ENCODE measurements at places on chromosomes 7 and 10.

- H3K4me3 ChIP-seq = no peak overlapping the region
- no peaks in the 10 kb centered on the region for H3K4me1 ChIP-seq
- no peaks in the 10 kb centered on the region for H3K36me3 ChIP-seq
- no peak overlapping the region for H3K27ac ChIP-seq
- DNase-seq = no peak
- H3K27me3 ChIP-seq = no peaks in the 10 kb centered on the region
Observed at GRCh38 chr10:132920101-132920925, 22.1 kb downstream of the CFAP46 start.

DNA sequence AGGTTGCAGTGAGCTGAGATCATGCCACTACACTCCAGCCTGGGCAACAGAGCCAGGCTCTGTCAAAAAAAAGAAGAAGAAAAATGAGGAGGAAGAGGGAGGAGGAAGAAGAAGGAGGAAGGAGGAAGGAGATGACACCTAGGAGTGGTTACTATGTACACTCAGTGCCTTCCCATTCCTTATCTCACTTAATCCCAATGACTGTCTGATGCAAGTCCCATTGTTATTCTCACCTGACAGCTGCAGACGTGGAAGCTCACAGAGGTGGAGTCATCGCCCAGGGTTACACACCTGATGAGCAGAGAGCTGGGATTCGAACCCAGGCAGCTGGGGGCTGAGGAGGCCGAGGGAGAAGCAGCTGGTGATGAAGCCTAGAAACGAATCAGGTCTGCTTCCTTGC is 258.8 kb downstream of the SNX10 start:
- no peaks in the 10 kb centered on the region for H3K4me1 ChIP-seq
- peaks cover 9% of the 10 kb centered on the region for H3K27me3 ChIP-seq
- H3K36me3 ChIP-seq = no peaks in the 10 kb centered on the region
- H3K27ac ChIP-seq = no peak overlapping the region
- no peak for DNase-seq

DNA sequence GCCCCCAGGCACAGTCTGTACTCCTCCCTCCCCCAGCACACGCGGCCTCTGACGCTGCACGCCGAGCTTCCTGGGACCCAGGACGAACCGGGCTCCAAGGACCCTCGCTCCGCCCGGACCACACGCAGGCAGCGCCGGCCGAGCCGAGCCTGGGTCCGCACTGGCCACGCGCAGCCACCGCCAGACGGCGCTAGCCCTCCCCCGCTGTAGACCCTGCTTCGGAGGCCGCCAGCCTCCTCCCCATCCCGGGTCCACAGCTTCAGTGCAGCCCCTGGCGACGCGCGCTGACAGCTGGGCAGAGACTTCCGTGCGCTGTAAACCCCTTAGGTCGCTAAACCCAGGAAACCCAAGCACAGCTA is 936 bp upstream of the TCERG1L start:
- peaks cover 10% of the 10 kb centered on the region for H3K4me1 ChIP-seq
- H3K27me3 ChIP-seq = peaks cover 42% of the 10 kb centered on the region
- no peak for DNase-seq
- H3K36me3 ChIP-seq = no peaks in the 10 kb centered on the region

- H3K27ac ChIP-seq = no peak overlapping the region
Observed at GRCh38 chr7:46360296-46360695, 439.2 kb upstream of the IGFBP3 start.

- no peak overlapping the region for H3K4me3 ChIP-seq
- H3K27ac ChIP-seq = no peak overlapping the region
- H3K36me3 ChIP-seq = no peaks in the 10 kb centered on the region
- H3K27me3 ChIP-seq = no peaks in the 10 kb centered on the region
- H3K4me1 ChIP-seq = no peaks in the 10 kb centered on the region
Observed at GRCh38 chr10:128863823-128864405, 603.1 kb upstream of the MGMT start.

GRCh38 chr7:145050415-145050814 is 214.6 kb upstream of the TPK1 start:
- peaks cover 4% of the 10 kb centered on the region for H3K27me3 ChIP-seq
- no peak overlapping the region for H3K4me3 ChIP-seq
- no peaks in the 10 kb centered on the region for H3K36me3 ChIP-seq
- no peaks in the 10 kb centered on the region for H3K4me1 ChIP-seq

GRCh38 chr10:1253523-1254353 is 197.6 kb downstream of the WDR37 start:
- H3K4me1 ChIP-seq = peaks cover 6% of the 10 kb centered on the region
- no peak overlapping the region for H3K27ac ChIP-seq
- H3K4me3 ChIP-seq = no peak overlapping the region
- H3K27me3 ChIP-seq = peaks cover 23% of the 10 kb centered on the region

- H3K36me3 ChIP-seq = peaks cover 64% of the 10 kb centered on the region
- H3K27ac ChIP-seq = no peak overlapping the region
- no peaks in the 10 kb centered on the region for H3K27me3 ChIP-seq
- peak; percentile 10 for DNase-seq
- H3K4me3 ChIP-seq = no peak overlapping the region
Observed at GRCh38 chr7:99459087-99459486, 6.9 kb downstream of the ATP5MF start.

GRCh38 chr10:129032372-129033313 is 434.4 kb upstream of the MGMT start:
- H3K4me3 ChIP-seq = no peak overlapping the region
- H3K4me1 ChIP-seq = peaks cover 23% of the 10 kb centered on the region
- no peak overlapping the region for H3K27ac ChIP-seq
- H3K27me3 ChIP-seq = no peaks in the 10 kb centered on the region
- no peaks in the 10 kb centered on the region for H3K36me3 ChIP-seq
- no peak for DNase-seq

GRCh38 chr10:43048301-43049051 is 28.4 kb upstream of the RET start:
- no peak for DNase-seq
- no peaks in the 10 kb centered on the region for H3K27me3 ChIP-seq
- H3K4me3 ChIP-seq = no peak overlapping the region
- no peak overlapping the region for H3K27ac ChIP-seq
- no peaks in the 10 kb centered on the region for H3K4me1 ChIP-seq
- no peaks in the 10 kb centered on the region for H3K36me3 ChIP-seq

DNA sequence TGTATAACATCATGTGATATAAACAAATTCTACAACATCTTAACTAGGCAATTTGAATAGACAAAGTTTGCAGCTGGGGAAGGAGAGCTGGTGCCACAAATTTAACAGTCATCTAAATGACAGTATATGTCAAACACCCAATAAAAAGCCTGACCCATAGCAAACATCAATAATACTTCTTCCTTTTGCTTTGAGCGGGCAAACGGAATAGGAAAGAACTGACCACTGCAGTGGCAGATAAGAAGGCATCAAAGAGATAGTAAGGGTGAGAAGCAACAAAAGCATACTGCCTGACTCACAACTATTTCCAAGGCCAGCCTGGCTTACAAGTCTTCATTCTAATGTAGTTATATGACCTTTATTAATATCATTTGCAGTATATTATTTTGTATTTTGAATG is 99.9 kb downstream of the LRRN3 start:
- no peak overlapping the region for H3K4me3 ChIP-seq
- no peaks in the 10 kb centered on the region for H3K27me3 ChIP-seq
- no peaks in the 10 kb centered on the region for H3K4me1 ChIP-seq
- H3K36me3 ChIP-seq = no peaks in the 10 kb centered on the region
- DNase-seq = no peak
- H3K27ac ChIP-seq = no peak overlapping the region

- peak overlapping the region; percentile 28 for H3K4me3 ChIP-seq
- no peak for DNase-seq
- H3K4me1 ChIP-seq = peaks cover 59% of the 10 kb centered on the region
- H3K27ac ChIP-seq = no peak overlapping the region
Observed at GRCh38 chr10:27744802-27745731, 552 bp downstream of the MKX start.

- no peaks in the 10 kb centered on the region for H3K27me3 ChIP-seq
- no peak overlapping the region for H3K27ac ChIP-seq
- DNase-seq = no peak
- no peaks in the 10 kb centered on the region for H3K4me1 ChIP-seq
Observed at GRCh38 chr7:132226046-132226956, 350.0 kb downstream of the PLXNA4 start.

- peak overlapping the region; percentile 48 for H3K27ac ChIP-seq
- H3K4me1 ChIP-seq = peaks cover 60% of the 10 kb centered on the region
- H3K36me3 ChIP-seq = peaks cover 52% of the 10 kb centered on the region
- H3K4me3 ChIP-seq = no peak overlapping the region
Observed at GRCh38 chr10:3774814-3775695, 10.0 kb downstream of the KLF6 start.

DNA sequence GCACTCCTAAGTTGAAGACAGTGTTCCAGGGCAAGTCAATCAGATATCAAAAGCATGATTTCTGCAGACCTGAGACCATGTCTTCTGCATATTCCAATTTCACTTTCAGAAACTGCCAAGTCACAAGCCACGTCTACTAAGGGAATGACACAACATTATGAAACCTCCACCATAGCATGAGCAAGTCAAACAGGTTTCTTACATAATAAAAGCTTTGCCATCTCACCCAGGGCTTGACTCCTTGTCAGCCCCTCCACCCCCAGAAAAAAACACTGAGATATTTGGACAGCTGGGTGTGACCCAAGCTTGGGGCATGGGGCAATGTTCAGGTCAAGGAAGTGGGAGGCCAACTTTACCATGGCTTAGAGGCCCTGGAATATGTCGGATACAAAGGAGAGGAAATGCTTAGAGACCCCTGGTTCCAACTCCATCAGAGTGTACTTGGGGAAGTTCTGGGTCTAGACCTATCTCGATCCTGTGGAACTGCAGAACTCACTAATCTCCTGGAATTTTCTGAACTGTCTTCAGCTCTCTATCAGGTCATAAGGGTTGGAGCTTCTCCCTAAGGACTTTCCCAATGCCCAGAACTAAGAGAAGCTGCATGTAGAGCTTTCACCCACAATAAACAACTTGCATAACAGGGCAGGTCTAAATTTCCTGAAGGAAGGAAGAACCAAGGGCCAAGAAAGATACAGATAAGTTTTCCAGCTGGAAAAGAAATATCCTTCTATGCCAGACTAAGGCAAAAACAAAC is 80.6 kb upstream of the NAMPT start:
- no peaks in the 10 kb centered on the region for H3K4me1 ChIP-seq
- DNase-seq = no peak
- no peaks in the 10 kb centered on the region for H3K27me3 ChIP-seq
- H3K27ac ChIP-seq = no peak overlapping the region

DNA sequence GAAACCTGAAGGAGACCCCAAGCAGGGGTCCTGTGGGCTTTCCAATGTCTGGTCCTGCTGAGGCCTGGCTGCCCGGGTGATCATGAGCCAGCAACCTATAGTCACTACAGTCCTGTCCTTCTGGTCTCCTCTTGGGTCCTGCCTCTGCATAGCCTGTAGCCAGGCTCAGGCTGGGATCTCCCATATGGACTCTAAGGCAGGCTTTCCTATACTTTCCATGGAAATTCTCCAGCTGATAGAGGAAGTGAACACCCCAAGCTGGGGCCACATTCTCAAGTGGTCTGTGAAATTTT is 26.4 kb downstream of the ANXA8 start:
- DNase-seq = no peak
- no peaks in the 10 kb centered on the region for H3K36me3 ChIP-seq
- no peak overlapping the region for H3K27ac ChIP-seq
- H3K4me3 ChIP-seq = no peak overlapping the region
- no peaks in the 10 kb centered on the region for H3K27me3 ChIP-seq

DNA sequence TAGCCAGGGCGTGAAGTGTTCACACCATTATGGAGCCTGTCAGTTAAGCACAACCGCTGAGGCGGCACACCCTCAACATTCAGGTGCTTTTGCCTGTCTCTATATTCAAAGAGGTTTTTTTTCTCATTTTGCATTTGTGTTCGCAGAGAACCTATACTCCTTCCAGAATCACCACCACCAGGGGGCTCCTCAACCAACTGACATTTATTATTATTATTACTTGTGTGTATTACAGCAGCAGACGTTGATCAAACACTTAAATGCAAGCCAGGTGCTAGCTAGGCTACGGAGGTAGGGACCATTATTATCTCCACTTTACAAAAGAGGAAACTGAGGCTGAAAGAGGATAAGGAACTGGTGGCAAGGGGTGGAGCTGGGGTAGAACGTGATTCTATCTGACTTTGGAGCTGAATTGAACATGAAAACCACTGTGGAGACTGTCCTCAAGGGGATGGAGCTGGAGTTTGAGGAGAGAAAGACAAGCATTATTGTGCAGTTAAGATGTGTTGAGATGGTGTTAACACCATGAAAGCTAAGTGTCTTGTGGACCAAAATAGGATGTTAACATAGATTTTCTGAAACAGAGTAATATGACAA is 133.8 kb upstream of the PLXNA4 start:
- DNase-seq = peak; percentile 9
- no peaks in the 10 kb centered on the region for H3K36me3 ChIP-seq
- H3K4me1 ChIP-seq = no peaks in the 10 kb centered on the region
- H3K4me3 ChIP-seq = no peak overlapping the region
- no peaks in the 10 kb centered on the region for H3K27me3 ChIP-seq

DNA sequence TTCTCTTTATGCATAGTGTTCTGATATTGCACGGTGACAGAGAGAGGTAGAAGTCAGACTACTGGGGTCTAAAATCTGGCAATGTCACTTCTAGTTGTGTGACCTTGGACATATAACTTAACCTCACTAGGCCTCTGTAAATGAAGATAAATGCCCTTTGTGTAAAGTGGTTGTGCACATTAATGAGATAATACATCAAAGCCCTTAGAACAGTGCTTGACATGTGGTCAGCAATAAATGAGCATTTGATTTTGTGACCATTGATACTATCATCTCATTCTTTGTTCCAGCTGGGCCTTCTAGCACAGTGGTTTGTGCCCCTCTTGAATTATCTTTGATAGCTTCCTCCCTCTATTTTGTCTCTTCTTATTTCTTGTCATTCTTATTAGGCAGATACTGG is 74.1 kb upstream of the C10orf90 start:
- H3K27ac ChIP-seq = no peak overlapping the region
- DNase-seq = no peak
- no peaks in the 10 kb centered on the region for H3K4me1 ChIP-seq
- H3K4me3 ChIP-seq = no peak overlapping the region
- no peaks in the 10 kb centered on the region for H3K36me3 ChIP-seq
- no peaks in the 10 kb centered on the region for H3K27me3 ChIP-seq

- H3K36me3 ChIP-seq = no peaks in the 10 kb centered on the region
- H3K4me3 ChIP-seq = no peak overlapping the region
- no peak overlapping the region for H3K27ac ChIP-seq
Observed at GRCh38 chr10:7705341-7705740, 2.2 kb downstream of the ITIH2 start.

- H3K4me1 ChIP-seq = no peaks in the 10 kb centered on the region
- no peak overlapping the region for H3K27ac ChIP-seq
- no peaks in the 10 kb centered on the region for H3K27me3 ChIP-seq
- H3K4me3 ChIP-seq = no peak overlapping the region
- no peak for DNase-seq
- H3K36me3 ChIP-seq = no peaks in the 10 kb centered on the region
Observed at GRCh38 chr7:145269418-145270161, 433.7 kb upstream of the TPK1 start.

DNA sequence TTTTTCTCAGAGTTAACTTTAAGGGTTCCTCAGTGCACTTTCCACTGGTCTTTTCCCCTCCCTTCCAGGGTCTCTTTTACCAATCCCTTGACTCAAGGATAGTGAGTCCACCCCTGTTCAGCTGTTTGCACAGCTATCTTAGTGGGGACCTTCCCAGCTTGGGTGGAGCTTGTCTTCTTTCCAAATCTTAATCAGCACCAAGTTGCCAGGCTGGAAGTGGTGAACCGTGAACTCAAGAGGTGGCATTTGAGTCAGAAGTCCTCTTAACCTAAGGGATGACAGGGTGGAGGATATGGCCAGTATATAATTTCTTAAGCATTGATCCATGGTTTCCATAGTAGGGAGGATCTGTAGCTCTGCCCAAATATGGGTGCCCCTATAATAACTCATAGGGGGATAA is 25.0 kb downstream of the MAPK8 start:
- H3K36me3 ChIP-seq = no peaks in the 10 kb centered on the region
- H3K4me3 ChIP-seq = no peak overlapping the region
- H3K27ac ChIP-seq = no peak overlapping the region
- no peak for DNase-seq
- H3K27me3 ChIP-seq = no peaks in the 10 kb centered on the region
- no peaks in the 10 kb centered on the region for H3K4me1 ChIP-seq
